ENCODE measurements at places on chromosomes 2 and 18.

DNA sequence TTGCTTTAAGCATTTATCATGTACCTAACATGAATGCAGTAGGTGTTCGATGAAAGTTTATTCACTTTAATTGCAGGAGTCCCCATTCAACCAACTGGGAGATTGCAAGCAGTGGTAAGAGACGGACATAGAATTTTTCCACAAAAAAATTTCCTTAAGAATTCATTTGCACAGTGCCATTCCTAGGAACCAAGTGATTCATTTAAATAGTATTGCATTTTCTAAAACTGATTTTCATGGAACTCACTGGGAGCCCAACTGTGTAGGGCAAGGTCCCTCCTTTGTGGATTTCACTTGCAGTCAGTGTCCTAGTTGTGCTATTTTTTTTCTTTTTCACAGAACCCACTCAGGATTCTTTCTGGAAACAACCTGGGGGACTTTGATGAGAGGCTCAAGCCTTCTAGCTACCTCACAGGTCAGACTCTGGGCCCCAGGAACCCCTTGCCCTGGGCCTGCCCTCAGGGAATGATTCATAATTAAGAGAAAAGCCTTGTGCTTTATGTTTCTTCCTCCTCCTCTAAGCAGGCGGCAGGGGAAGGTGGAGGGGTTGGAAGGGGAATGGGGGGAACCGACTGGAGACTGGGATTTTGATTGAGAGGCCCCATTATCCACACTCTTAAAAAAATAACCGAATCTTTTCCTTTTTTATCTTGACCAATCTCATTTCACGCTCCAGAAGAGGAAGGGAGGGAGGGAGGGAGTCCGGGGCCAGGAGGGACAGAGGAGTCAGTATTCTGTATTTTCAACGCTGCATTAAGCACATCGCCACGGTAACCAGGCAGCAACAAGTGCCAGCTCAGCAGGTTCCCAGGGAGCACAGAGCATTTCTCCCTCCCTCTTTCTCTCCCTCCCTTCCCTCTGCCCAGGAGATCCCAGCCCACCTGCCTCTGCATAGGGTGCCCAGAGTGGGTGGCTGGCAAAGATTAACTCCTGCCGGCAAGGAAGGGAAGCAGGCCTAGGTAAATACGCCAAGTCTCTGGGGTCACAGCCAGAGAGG lies 51.8 kb downstream of the PSD4 start:
- no peak for DNase-seq

DNA sequence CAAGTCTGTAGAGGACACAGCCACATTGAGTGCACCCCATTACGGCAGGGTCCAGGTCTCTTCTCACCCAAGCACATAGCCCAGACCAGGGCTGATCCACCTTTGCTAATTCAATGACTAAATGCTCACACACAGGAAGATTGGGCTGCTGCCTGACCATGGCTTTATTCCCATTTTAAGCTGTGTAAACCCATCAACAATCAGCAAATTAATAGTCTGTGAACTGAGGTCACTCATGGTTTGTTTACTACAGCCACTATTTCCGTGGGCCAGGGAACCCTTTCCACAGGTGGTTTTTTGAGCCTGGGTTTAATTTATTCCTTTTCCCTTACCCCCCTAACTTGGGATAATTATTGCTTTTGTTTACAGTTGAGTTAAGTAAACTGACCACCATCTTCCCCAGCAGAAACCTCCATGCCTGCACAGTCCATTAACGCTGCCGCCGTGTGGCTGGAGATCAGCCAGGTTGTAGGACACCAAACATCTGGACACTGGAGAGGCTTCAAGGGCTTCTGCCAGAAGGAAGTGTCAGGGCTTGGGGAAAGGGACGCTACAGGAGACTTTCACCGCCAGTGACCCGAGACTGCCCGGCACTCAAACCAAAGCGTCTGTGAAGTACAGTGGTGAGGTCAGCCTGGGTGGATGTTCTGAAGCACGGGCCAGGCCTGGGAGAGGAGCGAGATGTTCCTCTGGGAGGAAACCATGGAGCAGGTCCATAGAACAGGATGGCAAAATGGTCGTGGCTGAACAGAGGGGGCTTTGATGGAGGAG lies 282.9 kb downstream of the DYSF start:
- no peak for DNase-seq

DNA sequence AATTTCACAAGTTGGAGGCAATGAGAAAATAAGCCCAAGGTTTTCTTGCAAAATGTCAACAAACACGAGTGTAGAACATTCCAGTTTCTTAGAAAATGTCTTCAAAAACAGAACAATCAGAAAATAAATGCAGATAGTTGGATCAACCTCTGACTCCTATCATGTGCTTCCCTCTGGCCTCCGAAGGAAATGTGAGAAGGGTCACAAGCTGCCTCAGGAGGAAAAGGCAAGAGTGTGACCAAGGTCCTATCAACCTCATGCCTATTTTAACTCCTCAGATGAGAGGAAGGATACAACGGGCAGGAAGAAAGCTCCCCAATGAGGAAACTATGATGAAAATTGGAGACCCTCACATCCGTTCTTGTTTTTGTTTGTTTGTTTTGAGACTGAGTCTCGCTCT lies 7.9 kb downstream of the SCYGR5 start:
- DNase-seq, result no peak

DNA sequence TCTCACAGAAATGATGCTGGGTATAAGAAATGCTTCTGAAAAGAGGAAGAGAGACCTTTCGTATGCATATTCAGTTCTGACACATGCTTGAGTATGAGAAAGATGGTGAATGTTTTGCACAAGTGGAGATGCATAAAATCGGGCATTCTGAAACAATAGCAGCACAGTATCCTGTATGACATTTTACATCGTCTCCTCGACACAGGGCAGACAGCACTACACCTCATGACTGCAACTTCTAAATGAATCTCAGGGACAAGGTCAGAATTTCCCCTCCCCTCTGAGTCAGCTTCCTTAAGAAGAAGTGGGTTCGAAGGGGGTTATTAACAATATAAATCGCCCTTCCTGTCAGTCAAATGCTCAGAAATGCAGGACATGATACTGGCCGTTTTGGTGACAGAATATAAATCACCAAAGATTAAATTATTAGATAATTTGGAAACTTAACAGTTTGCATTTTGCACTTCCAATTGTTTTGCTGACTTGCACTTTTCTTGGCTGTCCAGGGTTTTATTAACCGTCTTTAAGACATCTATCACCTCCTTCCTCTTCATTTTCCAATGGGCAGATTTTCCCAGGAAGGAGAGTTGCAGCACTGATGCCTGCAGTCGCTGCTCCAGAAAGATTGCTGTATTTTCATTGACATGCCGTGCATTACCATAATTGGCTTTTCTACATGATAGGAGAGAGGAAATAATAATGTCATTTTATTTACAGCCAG lies 57.2 kb downstream of the TSHZ1 start:
- no peak for DNase-seq

GRCh38 chr2:191719938-191720337 lies 42.0 kb downstream of the NABP1 start:
- no peak for DNase-seq

DNA sequence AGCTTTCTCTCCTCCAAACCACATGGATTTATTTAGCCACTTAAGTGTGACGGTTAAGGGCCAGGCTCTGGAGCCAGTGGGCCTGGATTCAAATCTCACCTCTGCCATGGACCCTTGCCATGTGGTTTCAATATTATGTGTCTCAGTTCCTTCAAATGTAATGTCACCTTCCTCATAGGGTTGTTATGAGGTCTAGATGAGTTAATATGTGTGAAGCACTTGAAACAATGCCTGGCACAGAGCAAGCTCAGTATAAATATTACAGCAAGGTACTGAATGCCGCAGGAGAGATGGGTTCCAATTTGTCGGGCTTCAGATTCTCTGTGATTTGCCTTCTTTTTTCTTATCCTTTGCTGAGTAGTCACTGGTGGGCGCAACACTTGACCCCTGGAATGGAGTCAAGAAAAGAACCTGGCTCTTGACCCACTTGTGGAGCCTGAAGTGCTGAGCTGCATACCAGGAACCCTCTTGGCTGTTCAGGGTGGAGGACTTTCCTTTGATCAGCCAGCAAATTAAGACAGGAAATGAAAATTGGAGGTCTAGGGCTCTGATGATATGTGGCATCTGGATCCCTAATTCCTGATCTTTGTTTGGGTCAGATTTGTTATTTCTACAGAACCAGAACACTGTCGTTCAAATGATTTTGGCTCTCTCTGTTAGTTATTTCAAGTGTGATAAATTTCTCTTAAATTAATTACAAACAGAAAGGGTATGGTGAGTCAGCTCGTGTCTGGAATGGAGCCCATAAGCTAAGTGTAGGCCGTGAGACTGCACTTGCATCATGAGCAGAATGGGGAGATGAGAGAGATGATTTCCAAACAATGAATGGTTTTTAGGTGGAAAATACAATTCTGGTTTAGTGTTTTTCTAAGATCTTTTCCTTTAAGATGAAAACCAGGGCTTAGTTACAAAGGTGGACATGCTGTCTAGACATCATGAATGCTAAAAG lies 293.0 kb downstream of the KCNS3 start:
- no peak for DNase-seq

GRCh38 chr2:204072443-204073324 lies 136.1 kb downstream of the ICOS start:
- DNase-seq, result peak; percentile 68

DNA sequence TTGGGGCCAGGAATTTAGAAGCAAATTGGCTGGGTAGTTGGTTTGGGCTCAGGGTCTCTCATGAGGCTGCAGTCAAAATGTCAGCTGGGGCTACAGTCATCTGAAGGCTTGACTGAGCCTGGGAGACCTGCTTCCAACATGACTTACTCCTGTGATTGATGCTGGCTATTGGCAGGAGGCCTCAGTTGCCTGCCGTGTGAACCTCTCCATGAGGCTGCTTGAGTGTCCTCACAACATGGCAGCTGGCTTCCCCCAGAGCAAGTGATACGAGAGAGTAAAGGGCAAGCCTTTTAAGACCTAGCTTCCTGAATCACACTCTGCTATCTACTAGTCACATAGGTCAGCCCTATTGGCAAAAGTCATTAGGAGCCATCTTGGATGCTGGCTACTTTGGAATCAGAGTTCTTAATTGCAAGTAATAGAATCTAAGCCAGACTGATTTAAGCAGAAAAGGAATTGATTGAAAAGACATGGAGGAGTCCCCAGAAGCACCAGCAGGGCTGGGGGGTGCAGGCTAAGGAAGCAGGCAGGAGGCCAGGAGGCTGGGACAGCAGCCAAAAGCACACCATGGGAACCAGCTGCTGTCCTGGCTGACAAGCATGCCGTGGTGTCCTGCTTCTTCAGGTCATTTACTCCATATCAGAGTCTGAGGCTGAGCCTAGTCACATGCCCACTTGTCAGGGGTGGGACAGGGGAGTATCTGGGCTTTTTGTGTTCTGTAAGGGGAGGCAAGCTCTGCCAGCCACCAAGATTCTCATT lies 7.8 kb upstream of the GIGYF2 start:
- DNase-seq, result no peak

- DNase-seq, result no peak
These were observed 269.3 kb upstream of the SIX2 start for GRCh38 chr2:45278365-45279078.

- DNase-seq, result no peak
These were observed 329.0 kb upstream of the LRATD1 start for GRCh38 chr2:14303366-14304115.

GRCh38 chr2:238846628-238847418 lies 1.1 kb upstream of the TWIST2 start:
- DNase-seq, result no peak

Data from stimulated activated naive CD8-positive, alpha-beta T cell treated with anti-CD3 and anti-CD28 coated beads, Interleukin-15, amount 100 ng/mL, for 72 hours (primary cell).